ENCODE measurements at places on chromosomes 6 and 20.

- DNase-seq, result no peak
These were observed 67.7 kb upstream of the IFNGR1 start for GRCh38 chr6:137286916-137287315.

DNA sequence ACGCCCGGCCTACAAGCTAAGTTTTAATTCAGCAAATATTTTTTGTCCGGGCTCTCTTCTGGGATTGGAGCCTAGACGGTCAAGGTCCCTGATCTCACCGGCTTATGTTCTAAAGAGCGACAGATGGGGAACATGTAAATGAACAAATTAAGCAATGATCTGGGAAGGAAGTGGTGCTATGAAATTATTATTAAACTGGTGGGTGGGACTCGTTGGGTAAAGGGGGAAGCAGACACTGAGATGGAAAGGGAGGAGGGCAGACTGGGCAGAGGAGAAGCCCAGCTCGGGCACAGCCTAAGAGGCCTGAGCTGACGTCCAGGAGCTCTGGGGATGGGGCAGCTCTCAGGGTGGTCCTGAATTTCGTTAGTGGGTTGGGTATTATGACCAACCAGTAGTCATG lies 81.8 kb upstream of the AGPAT4 start:
- no peak for DNase-seq

- DNase-seq, result no peak
These were observed 26.4 kb downstream of the CD40 start for GRCh38 chr20:46144432-46145025.

- DNase-seq, result no peak
These were observed 168.5 kb upstream of the AKIRIN2 start for GRCh38 chr6:87870556-87870955.

DNA sequence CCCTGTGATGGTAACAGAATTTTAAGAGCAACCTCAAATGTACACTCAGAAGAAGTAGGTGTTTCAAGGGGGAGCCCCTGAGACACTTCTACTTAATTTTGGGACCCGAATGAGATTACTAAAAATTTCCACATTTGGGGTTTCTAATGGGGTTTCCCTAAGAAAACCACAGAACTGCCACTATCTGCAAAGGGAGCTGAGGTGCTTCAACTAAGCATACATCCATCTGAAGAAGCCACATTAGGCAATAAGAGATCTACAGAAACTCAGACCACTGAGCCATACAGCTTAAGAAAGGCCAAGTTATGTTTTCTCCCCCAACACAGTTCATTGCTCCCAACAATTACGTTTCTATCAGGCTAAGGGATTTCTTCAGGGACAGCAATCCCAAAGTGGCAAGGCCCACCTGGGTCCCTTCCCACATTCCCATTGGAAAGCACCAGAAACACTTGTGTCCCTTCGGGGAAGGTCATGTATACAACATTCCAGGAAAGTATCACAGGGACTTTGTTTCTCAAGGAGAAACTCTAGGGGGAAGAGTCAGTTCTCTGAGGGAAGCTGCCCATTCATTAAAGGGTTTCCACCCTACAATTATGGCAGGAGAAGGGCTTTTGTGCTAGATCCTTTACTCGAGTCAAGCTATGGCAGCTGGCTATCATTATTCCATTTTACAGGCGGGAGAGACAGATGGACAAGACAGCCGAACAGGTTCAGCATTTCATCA lies 5.0 kb downstream of the BCL2L1 start:
- no peak for DNase-seq

- DNase-seq, result no peak
These were observed 141.9 kb downstream of the ID4 start for GRCh38 chr6:19979059-19979458.

GRCh38 chr20:47656318-47656717 lies 129.0 kb downstream of the SULF2 start:
- DNase-seq, result no peak

DNA sequence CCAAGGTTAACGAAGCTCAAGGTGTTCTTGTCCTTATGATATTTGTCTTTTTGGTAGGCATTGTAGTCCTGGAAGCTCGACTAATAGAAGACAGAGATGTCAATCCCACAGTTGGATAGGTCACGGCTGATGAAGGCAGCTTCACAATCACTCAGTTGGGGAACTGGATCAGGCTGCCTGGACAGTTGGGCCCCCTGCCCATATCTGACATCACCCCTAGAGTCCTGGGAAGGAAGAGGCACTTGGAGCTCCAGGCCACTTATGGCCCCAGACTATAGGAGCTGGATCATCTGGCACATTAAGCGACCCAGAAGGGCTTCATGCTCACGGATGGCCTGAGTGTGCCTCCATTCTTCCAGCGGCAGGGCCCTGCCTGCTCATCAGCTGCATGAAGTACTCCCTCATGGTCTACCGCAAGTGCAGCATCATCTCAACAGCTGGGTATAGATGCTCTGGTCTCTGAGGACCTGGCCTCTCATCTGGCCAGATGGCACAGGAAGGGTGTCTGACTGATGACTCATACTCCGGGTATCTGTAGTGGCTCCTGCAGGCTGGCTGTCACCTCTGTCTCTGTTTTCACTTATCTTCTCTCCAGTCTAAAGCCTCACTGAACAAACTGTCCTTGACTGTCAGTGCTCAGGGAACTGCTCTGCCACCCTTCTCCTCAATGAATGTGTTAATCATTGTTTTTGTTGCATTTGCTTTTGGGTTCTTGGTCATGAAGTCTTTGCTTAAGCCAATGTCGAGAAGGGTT lies 29.2 kb upstream of the SSR1 start:
- no peak for DNase-seq

GRCh38 chr20:34369265-34369664 lies 6.2 kb downstream of the ITCH start:
- DNase-seq, result no peak

DNA sequence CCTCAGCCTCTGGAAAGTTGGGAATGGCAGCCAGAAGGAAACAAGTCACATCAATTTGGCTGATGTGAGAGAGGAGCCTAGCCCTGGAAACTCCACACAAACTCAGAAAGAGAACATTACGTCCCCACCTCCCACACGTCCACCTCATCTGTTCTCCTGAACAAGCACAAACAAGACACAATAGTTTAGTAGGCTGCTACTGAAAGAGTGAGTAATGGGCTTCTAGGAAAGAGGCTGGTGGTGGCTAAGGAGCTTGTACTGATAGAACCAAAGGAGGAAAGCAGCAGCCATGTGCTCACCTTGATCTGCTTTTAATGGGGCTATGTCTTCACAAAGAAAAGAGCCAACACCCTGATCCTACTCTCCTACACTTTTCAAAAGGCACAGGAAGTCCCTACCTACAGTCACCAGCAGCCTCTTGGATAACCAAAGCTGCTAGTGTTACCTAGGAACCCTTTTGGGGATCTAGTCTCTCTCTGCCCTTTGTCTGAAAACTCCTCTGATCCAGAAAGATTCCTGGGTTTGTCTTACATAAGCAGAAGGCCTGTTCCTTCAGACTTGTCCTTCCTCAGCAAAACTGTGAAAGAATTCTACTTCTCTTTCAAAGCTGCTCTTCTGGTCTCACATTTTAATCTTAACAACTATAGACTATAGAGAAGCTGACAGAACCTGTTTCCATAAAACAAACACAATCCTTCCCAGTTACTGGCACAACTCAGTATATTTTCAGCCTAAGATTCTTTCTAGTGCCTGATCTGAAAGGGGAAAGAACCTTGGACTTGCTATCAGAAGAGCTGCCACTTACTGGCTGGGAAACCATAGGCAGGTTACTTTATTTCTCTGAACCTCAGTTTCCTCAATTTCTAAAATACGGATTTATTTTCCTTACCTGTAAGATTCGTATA lies 3.1 kb downstream of the PLAGL2 start:
- no peak for DNase-seq

GRCh38 chr6:159852877-159853276 lies 37.9 kb upstream of the MAS1 start:
- no peak for DNase-seq

- DNase-seq, result no peak
These were observed 723 bp downstream of the MANEA start for GRCh38 chr6:95578106-95578410.
